ENCODE measurements at places on chromosomes 7 and 10.

- DNase-seq: no peak
Measured at GRCh38 chr10:113329121-113329596, 223.7 kb upstream of the HABP2 start.

DNA sequence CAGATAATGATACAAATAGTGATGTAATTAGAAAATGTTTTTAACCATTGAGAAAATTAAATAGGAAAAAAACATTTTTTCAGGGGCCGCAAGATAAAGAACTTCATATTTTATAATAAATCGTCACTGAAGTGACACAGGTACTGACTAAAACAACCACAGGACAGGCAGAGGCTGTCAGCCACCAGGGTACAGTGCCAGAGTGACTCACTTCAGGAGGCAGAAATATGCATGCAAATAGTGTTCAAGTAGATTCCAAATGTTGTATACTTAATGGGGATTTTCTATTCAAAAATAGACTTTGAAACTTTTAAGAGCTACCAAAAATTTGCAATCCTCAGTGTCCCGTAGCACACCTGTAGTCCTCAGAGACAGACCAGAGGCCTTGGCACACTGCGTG lies 68.6 kb downstream of the FRMPD2 start:
- no peak for DNase-seq

- DNase-seq: no peak
Measured at GRCh38 chr10:123913688-123914268, 22.2 kb upstream of the CPXM2 start.

DNA sequence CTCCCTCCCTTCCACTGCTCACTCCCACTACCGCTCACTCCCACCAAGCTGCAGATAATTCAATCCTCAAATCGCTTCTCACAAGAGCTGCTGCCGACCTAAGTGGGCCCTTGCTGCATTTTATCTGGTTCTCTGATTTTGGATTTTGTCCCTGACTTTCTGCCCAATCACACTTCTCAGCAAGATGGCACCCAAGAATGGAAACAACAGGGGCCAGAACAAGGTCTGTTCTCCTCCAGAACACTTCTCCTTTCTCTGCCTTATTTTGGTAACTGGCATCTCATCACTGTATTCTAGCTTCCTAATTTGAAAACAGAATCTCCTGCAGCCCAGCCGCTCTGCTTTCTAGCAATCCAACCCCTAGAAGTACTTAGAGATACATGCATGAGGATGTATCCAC lies 172.8 kb downstream of the GRID1 start:
- no peak for DNase-seq

- DNase-seq: no peak
Measured at GRCh38 chr10:17231788-17232187, 3.7 kb downstream of the VIM start.

GRCh38 chr10:61801484-61801883 lies 100.0 kb upstream of the ARID5B start:
- DNase-seq: no peak

DNA sequence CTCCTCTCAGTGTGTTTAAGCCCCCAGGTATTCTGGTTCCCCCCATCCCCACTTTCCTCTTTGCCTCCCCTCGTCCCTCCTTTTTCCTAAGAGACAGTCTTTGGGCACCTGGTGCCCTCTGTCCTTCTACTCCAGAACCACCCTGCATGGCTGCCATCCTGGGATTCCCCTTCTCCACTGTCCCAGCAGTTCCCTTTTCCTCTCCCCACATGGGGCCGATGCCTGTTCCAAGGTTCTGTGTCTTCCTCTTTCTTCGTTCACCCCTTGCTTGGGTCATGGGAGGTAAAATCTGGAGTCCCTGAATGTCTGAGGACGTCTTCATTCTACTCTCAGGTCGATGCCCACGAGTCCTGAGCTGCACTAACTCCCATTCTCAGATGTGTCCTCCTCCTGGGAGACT lies 120.8 kb downstream of the TAX1BP1 start:
- DNase-seq: no peak

DNA sequence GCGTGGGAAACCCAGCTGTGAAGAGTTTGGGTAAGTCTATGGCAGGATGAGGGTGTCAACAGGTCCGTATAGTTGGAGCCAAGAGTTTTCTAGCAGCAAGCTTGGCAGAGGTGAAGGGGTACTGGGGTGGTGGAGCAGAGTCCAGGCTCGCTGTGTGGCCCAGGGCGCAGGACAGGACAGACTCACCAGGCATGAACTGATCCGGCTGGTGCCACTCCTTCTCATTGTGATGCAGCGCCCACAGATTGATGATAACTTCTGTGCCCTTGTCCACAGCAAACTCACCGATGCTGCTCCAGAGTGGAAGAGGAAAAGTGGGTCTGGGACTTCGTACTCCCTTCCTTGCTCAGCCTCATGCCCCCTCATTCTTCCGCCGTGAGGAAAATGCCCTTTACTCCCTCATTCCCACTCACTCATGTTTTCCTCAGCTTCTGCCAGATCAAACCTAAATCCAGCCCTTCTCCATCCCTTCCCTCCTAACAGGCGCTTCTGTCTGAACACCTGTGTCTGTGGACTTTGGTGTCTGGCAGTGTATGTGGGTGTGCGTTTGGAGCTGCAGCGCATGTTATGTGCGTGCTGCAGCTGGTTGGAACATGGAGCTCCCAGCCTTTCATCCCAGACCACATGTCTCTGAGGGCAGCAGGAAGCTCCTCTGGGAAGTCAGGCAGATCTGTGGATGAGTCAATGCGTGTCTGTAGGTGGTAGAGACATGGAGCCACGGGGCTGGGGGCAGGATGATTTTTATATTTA lies 5.7 kb downstream of the CYP17A1 start:
- no peak for DNase-seq

DNA sequence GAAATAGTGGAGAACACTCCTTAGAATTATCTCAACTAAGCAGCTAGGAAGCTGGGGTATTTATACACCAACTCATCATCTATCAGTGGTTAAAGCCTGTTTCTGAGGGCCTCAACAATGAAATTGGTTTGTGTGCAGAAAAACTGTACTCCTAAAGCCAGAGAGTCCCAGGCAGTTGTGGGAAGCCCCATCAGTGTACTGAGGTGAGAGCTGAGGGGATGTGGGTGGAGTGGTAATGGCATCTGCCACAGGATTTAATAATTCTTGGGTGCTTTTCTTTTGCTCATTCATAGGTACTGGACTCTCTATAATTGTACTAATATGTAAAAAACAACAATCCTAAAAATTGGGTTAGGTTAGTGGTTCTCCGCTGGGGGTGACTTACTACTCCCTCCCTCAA lies 267.5 kb downstream of the PTEN start:
- no peak for DNase-seq

GRCh38 chr7:130270947-130271800 lies 4.5 kb downstream of the CPA2 start:
- DNase-seq: no peak

GRCh38 chr7:117086788-117087187 lies 133.5 kb downstream of the ST7 start:
- no peak for DNase-seq

DNA sequence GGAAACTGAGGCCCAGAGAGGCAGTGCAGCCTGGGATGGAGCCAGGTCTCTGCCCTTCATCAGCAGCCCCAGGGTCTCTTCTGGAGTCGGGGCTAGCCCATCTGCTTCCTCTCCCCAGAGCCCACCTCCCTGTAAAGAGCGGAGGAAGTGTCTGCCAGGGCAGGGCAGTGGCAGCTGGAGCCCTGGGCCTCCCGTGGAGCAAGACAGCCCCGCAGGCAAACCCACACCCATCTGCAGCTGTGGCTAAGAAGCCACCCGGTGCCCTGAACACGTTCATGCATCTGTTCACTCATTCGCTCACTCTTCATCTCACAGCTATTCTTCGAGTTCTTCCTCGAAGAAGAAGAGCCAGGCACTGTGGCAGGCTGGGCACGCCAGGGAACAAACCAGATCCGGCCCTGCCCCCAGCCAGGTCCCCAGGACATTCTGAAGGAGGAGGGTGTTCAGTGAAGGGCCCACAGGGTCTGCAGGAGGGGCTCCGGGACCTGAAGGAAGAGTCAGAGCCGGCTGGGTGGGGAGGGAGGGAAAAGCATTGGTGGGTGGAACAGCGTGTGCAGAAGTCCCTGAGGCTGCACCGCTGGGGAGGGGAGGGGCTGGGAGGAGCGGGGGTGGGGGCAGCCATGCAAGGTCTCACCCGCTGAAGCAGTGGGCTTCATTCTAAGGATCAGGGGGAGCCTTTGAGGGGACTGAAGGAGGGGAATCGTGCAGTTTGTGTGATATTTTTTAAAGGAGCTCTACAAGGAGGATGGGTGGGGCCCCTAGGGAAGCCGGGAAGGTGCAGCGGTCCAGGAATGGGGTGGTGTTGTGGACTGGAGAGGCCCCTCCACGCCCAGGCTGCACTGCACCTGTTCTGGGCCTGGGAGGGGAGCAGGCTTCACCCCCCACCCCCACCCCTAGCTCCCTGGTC lies 99.1 kb downstream of the UNCX start:
- no peak for DNase-seq

DNA sequence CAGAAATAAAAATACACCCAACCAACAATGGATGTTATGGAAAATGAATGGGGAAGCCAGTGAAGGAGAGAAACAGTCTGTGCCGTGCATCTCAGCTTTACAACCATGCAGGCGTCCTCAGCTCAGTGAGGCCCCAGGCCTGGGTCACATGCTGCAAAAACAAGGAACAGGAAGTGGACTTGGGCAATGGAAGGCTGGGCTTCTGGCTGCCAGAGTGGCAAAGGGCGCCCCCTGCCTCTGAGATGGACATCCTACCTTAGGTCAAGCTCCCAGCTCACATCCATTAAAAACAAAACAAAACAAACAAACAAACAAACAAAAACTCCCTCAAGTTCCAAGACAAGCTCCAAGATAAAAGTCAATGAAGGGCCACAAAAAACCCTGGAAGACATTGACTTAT lies 54.7 kb upstream of the AFAP1L2 start:
- no peak for DNase-seq
